ENCODE measurements at places on chromosomes 6 and 20.

DNA sequence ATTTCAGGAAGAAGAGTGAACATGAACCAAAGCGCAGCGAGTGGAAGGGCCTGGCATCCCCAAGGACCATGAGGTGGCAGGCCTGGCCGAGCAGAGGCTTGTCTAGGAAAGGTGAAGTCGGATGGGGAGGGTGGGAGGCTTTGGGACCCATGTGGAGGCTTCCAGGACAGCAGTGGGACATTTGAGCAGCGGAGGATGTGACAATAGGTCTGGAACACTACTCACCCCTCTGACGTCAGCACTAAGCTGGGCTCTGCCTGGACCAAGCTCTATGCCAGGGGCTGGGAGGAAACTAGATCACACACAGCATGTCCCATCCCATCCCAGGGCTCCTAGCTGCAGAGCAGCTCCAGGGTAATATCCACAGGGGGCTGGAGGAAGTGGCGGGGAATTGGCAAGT, 175.3 kb upstream of the RIN2 start:
- DNase-seq, result no peak

DNA sequence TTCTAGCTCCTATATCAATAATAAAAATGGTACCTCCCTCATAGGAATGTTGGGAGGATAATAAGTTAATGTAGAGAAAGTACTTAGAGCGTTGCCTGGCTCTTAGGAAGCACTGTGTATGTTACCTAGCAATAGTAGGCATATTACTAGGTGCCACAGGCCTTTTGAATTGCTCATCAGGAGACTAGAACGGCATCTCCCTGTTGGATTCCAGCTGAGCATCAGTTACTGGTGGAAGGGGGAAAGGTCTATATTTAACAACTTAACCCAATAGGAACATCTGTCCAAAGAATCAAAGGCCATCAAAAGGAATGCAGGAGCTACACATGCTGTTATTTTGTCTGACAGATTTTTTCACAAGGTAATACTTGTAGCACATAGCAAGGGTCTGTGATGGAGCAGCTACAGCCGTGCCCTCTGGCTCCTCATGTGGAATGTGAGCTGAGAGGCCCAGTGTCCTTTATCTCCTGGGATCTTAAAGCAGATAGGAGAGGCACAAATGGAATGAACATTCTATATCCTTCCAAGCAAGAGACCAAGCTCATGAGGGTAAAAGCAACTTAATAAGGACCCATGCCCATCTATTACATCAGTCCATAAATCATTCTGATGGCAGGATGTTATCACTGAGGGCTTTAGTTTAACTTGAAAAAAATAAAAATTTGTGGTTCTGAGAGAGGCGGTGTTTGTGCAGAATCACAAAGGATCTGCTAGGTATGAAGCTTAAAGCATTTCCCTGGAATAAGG, 184.9 kb upstream of the LAMP5 start:
- DNase-seq, result no peak

DNA sequence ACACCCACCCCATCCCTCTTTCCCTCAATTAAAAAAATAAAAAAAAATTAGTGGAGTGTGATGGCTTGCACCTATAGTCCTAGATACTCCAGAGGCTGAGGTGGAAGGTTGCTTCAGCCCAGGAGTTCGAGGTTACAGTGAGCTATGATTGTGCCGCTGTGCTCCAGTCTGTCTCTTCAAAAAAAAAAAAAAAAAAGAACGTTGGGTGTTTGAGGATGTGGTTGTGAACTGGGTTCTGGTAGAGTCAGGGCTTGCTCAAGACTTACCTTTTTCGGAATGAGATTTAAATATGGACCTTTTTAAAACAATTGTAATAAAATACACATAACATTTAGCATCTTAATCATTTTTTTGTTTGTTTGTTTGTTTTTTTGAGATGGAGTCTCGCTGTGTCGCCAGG, 211.9 kb downstream of the OR2B2 start:
- no peak for DNase-seq

DNA sequence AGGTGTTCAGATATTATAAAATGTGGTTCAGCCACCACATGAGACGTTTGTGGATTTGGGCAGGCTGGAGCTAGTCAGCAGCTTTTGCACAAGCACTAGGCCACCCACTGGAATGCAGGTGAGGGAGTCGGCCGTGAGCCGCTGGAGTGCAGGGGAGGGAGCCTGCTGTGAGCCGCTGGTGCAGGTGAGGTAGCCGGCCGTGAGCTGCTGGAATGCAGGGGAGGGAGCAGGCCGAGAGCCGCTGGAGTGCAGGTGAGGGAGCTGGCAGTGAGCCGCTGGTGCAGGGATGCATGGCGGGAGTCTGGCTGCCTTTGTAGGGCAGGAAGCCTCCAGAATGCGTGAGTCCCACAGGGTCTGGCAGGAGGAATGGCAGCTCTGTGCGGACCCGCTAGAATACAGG, 1907.6 kb upstream of the DEFB115 start:
- no peak for DNase-seq

- DNase-seq, result no peak
These were observed 59.9 kb downstream of the FOXA2 start for GRCh38 chr20:22524393-22525015.

- DNase-seq, result no peak
These were observed 123.3 kb downstream of the ZFAND3 start for GRCh38 chr6:37942606-37943376.

GRCh38 chr6:19851241-19852089, 14.3 kb downstream of the ID4 start:
- DNase-seq, result peak; percentile 85

All from H7 (cell line).